ENCODE measurements at places on chromosomes 11 and 22.

- no peak for DNase-seq
Measured at GRCh38 chr11:86625544-86625943, 46.9 kb downstream of the ME3 start.

- no peak for DNase-seq
Measured at GRCh38 chr11:9254416-9254815, 10.7 kb downstream of the DENND5A start.

- DNase-seq, result no peak
Measured at GRCh38 chr22:44592126-44592823, 94.2 kb upstream of the RTL6 start.

- DNase-seq, result no peak
Measured at GRCh38 chr11:17314904-17315426, 36.6 kb upstream of the NCR3LG1 start.

GRCh38 chr22:43616645-43617044, 195.5 kb downstream of the EFCAB6 start:
- DNase-seq, result no peak

GRCh38 chr11:119797736-119798135, 68.7 kb upstream of the NECTIN1 start:
- no peak for DNase-seq

- peak; percentile 94 for DNase-seq
Measured at GRCh38 chr22:37303821-37304274, 21.5 kb downstream of the CYTH4 start.

All from AG20443 (cell line).